ENCODE measurements at places on chromosomes 7 and 10.

DNA sequence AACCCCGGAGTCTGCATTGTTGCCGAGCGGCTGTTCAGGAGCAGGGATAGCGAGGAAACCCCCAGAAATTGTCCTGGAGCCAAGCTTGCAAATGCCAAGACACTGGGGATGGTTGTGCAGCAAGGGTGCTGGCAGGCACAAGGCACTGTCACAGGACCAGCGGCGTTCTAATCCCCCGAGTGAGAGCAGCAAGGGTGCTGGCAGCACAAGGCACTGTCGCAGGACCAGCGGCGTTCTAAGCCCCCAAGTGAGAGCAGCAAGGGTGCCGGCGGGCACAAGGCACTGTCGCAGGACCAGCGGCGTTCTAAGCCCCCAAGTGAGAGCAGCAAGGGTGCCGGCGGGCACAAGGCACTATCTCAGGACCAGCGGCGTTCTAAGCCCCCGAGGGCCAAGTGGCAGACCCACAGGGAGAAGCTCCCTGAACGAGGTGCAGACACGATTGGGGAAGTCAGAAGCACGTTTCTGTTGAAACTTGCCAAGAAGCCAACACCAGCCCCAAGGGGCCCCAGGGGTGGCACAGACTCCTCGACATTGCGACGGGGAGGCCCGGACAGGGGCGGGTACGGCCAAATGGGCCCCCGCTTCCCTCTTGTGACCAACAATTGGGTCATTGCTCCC is 40.4 kb upstream of the INPP5A start:
- DNase-seq = no peak
- H3K4me1 ChIP-seq = no peaks in the 10 kb centered on the region
- H3K27ac ChIP-seq = no peak overlapping the region
- no peak overlapping the region for H3K4me3 ChIP-seq

- peaks cover 1% of the 10 kb centered on the region for H3K4me1 ChIP-seq
- DNase-seq = no peak
- H3K4me3 ChIP-seq = no peak overlapping the region
- no peaks in the 10 kb centered on the region for H3K36me3 ChIP-seq
- no peak overlapping the region for H3K27ac ChIP-seq
Observed at GRCh38 chr7:16095171-16095950, 326.0 kb downstream of the CRPPA start.

DNA sequence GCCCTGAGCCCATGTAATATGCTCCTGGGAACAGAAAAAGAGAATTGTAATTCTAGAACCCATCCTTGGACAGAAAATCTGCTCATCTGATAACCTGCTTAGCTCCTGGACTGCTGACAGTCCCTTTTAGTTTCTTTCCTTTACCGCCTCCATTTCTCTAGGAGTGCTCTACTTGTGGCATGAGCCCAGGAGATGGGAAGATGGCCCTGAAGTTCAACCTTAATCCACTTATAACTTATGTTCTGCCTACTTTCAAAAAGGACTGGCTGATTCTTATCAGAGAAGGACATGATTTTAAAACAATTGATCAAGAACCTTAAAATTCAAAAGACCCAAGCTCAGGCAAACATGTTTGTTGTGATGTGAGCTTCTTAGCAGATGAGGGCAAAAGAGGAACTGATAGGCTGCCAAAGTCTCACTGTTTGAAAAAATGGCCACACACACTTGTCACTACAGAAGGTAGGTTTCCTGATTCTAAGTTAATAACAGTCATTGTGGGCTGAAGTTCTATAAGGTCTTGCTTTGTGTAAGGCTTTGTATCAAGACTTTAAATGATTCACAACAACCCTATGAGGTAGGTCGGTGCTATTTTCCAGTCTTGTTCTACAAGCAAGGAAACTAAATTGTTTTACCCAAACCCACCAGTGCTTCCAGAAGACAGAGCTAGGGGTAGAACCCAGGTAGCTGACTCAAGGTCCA is 94.3 kb upstream of the AFAP1L2 start:
- H3K4me1 ChIP-seq = peaks cover 84% of the 10 kb centered on the region
- no peak for DNase-seq
- peaks cover 6% of the 10 kb centered on the region for H3K36me3 ChIP-seq
- no peaks in the 10 kb centered on the region for H3K27me3 ChIP-seq

DNA sequence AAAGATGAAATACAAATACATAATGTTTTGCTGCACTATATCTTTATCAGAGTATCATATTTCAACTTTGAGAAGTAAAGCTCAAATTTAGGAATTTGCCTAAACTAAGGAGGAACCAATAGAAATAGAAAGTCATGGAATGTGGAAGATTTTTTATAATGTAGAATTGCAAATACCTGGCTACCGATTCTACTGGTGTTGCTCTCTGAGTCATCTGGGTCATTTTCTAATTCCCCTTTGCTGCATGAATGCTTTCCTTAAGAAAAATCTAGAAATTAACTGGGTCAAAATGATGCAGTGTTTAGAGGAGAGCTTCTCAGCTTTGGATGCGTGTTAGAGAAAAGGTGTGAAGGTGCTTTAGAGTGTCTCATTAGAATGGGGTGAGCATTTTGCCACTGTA is 568.9 kb upstream of the ANKRD30A start:
- H3K4me3 ChIP-seq = no peak overlapping the region
- H3K27me3 ChIP-seq = no peaks in the 10 kb centered on the region
- no peak overlapping the region for H3K27ac ChIP-seq
- H3K36me3 ChIP-seq = no peaks in the 10 kb centered on the region

GRCh38 chr10:113041324-113041723 is 91.3 kb downstream of the TCF7L2 start:
- peaks cover 11% of the 10 kb centered on the region for H3K27me3 ChIP-seq
- DNase-seq = no peak
- no peak overlapping the region for H3K27ac ChIP-seq
- H3K4me1 ChIP-seq = no peaks in the 10 kb centered on the region
- no peak overlapping the region for H3K4me3 ChIP-seq

- no peak overlapping the region for H3K4me3 ChIP-seq
- no peak for DNase-seq
- H3K27me3 ChIP-seq = no peaks in the 10 kb centered on the region
- no peak overlapping the region for H3K27ac ChIP-seq
Observed at GRCh38 chr10:82572744-82573143, 697.8 kb downstream of the NRG3 start.

GRCh38 chr7:133207687-133208086 is 45.2 kb upstream of the EXOC4 start:
- no peak overlapping the region for H3K4me3 ChIP-seq
- H3K27ac ChIP-seq = no peak overlapping the region
- DNase-seq = no peak
- H3K4me1 ChIP-seq = no peaks in the 10 kb centered on the region
- no peaks in the 10 kb centered on the region for H3K36me3 ChIP-seq
- peaks cover 24% of the 10 kb centered on the region for H3K27me3 ChIP-seq

- DNase-seq = no peak
- no peak overlapping the region for H3K27ac ChIP-seq
- no peaks in the 10 kb centered on the region for H3K4me1 ChIP-seq
- H3K27me3 ChIP-seq = peaks cover 3% of the 10 kb centered on the region
Observed at GRCh38 chr10:75508239-75508813, 76.9 kb downstream of the LRMDA start.

DNA sequence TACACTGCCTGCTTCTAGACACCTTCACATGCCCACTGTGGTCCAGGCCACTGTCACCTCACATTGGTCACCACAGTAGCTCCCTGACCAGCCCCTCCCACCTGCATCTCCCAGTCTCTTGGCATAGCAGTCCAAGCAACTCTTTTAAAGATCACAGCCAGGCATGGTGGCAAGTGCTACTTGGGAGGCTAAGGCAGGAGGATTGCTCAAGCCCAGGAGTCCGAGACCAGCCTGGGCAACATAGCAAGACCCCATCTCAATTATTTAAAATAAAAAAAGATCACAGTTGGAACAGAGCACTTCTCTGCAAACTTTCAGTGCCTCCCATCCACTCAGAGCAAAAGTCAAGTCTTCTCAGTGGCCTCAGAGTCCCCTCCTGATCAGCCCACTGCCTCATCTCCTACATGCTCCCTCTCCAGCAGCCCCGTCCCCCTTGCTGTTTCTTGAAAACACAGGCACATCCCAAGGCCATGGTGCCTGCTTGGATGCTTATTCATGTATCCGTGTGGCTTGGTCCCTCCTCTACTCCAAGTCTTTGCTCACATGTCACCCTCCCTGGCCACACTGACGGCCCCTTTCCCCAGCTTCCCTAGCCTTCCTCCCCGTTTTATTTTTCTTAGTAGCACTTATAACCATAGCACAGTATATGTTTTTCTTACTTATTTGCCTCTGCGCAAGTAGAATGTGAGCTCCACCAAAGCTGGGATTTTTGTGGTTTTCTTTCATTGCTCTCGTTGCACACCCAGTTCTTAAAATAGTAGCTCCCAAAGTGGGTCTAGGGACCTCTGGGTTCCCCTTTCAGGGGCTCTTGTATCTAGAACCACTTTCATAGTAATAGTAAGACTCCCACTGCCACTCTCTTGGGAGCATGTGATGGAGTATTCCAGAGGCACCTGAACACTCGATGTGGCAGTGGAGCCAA is 19.5 kb downstream of the TSPAN15 start:
- DNase-seq = no peak
- H3K27ac ChIP-seq = no peak overlapping the region
- H3K4me3 ChIP-seq = no peak overlapping the region
- H3K27me3 ChIP-seq = peaks cover 28% of the 10 kb centered on the region

Data from activated B cell treated with CpG ODN at 0.5 μM for 24 hours (primary cell).